ENCODE measurements at places on chromosomes 2 and 18.
A peak's percentile ranks its signal among the peaks of the same experiment; 100 is the strongest.

DNA sequence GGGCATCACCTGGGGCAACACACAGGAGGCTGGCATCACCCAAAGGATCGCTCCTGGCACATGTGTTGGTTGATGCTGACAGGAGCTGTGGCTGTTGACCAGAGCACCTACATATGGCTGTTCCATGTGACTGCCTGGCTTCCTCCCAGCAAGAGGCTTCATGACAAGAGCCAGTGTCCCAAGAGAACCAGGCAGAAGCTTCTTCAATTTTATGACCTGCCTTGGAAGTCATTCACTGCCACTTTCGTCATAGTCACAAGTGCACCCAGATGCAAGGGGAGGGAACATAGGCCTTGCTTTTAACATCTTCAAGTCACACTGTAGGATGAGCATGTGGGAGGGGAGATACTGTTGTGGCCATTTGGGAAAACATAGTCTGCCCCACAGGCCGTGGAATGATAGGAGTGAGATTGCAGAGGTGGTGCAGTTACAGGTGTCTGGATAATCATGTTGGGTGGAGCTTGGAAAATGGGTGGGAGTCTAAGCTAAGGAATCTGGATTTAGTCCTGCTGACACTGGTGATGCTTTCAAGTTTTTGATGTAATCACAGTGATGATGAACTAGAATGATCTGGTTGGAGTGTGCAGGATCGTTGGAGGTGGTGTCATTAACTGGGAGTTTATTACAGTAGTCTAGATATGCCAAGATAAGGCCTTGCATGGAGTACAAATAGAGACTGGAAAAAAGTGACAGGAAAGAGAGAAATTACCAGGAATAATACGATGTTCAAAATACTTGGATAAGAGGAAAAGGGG lies 107.0 kb downstream of the RAPGEF4 start:
- DNase-seq, result no peak

- no peak for DNase-seq
These were observed 120.0 kb downstream of the DOCK10 start for GRCh38 chr2:224922142-224922727.

- no peak for DNase-seq
These were observed 821.6 kb downstream of the GALR1 start for GRCh38 chr18:78071166-78071710.

- DNase-seq, result no peak
These were observed 232.3 kb upstream of the KCNJ3 start for GRCh38 chr2:154466226-154466625.

DNA sequence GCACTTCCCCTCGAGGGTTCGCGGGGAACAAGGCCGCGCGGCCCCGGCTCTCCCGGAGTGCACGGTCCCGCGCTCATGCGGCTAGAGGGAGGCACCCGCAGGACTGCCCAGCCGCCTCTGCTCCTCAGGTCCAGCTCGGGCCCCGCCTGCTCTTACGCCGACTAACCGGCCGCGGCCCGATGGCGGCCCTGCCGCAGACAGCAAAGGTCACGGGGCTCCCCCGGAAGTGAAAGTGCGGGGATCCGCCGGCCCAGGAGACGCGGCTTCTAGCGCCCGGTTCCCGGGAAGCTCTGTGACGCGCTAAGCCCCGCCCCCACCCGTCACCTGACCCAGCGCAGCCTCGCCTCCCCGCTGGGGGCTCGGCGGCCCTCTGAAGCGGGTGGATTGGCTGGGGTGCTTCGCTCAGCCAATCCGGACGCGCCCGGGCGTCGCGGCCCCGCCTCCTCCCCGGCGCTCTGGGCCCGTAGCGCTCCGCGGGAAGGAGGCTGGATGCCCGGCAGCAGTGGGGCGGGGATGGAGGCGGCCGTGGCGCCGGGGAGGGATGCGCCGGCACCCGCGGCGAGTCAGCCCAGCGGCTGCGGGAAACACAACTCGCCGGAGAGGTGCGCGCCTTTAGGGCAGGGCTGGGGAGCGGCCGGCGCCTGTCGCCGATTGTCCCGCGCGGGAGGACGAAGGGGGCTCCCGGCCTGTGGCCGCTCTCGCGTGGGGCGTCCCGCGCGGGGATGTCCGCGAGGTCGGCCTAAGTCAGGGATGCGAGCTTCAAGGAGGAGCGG lies at the start of gene SCLY:
Gene SCLY (plus strand): TSS at position 460 of the 773 bp plus-strand sequence. CDS start 54 bp downstream, at position 514.
- peak; percentile 90 for DNase-seq

DNA sequence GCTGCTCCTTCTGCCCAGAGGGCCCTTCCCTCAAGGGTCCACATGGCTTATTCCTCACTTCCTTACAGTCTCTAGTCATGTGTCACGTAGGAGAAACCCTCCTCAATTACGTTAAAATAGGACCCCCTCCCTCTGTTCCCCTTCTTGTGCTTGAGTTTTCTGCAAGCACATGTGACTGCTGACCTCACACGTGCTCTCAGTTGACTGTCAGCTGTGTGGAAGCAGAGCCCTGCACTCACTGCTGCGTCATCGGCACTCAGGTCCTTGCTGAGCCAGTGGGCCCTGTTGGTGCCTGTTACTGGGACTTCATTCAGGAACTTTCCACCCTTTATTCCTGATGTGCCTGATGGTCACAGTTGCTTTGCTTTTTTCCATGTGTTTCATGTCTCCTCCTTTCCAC lies 11.1 kb downstream of the ATG16L1 start:
- DNase-seq, result no peak

DNA sequence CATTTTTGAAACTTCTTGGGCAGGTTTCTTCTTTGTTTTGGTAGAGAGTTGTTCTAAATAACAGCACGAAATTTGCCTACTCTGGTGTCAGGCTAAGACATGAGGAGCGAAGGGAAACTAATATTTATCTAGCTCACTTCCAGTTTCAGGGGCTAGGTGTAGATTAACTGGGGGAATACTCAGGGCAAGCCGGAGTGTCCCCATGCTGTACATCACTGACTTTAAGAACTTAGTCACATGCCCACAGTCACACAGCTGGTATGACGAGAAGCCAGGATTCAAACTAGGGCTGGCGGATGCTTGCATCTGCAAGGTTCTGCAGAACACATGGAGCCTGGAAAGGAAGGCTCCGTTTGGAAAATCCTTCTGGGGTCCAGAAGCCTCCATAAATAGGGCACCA lies 133.3 kb downstream of the ALPK2 start:
- no peak for DNase-seq

- no peak for DNase-seq
These were observed 151.3 kb upstream of the SLC39A10 start for GRCh38 chr2:195505701-195506100.

GRCh38 chr18:61064911-61065310 lies 268.3 kb upstream of the CDH20 start:
- DNase-seq, result no peak

DNA sequence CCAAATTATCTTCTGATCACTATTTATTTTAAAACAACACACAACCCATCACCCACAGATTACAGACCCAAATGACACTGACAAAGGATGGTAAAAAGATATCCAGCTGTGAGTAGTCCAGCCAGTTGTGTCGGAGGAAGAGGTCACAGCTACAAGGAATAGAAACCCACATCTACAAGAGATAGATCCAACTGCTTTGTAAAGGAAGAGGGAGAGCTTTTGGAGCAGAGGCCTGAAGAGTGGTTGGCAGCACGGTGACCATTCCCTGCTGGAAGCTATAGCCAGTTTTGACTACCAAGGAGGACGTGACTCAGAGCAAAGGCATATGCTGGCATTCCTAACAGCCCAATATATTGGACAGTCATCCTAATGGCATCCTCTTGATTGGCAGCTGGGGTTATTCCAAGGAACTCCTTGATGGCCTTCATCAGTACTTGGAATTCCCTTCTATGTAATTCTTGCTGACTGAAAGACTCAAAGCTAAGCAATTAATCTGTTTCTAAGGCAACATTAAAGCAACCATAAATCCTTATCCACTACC lies 17.1 kb downstream of the SLC8A1 start:
- peak; percentile 98 for DNase-seq

DNA sequence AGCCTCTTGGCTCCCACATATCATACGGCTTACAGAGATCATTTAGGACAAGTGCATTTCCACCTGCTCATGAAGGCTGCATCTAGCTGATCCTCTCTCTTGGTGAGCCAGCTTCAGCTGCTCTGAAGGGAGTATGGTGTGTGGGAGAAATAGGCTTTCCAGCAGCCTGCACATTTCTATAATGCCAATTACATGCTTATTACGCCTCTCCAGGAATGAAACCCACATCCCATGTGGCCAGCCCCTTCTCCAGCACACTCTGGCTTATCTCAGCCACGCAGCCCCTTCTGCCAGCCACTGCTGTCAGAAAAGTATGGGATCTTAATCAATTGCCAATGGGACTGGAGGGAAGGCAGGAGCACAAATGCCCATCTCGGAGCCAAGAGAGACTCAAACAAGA lies 117.5 kb downstream of the GALNT14 start:
- DNase-seq, result no peak

DNA sequence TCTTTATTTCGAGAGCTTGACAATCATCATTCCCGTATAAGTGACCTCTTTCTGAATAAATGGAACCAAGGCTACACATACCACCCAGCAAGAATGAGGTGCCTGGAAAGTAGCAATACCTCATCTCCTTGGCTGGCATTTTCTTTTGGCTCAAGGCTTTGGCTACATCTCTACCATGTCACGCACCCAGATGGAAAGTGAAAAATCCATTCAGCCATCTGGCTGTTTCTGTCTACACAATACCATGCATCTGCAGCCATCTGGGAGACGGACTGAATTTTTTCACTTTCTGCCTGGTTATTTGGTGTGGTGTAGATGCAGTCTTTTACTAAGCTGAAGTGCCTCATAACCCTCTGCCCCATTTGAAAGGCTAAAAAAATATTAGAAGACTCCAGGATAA lies 566.9 kb downstream of the BCL11A start:
- DNase-seq, result no peak

- DNase-seq, result no peak
These were observed 361.1 kb upstream of the SLC14A2 start for GRCh38 chr18:45253973-45254708.

GRCh38 chr18:6639305-6639704 lies 90.2 kb upstream of the ARHGAP28 start:
- DNase-seq, result no peak

DNA sequence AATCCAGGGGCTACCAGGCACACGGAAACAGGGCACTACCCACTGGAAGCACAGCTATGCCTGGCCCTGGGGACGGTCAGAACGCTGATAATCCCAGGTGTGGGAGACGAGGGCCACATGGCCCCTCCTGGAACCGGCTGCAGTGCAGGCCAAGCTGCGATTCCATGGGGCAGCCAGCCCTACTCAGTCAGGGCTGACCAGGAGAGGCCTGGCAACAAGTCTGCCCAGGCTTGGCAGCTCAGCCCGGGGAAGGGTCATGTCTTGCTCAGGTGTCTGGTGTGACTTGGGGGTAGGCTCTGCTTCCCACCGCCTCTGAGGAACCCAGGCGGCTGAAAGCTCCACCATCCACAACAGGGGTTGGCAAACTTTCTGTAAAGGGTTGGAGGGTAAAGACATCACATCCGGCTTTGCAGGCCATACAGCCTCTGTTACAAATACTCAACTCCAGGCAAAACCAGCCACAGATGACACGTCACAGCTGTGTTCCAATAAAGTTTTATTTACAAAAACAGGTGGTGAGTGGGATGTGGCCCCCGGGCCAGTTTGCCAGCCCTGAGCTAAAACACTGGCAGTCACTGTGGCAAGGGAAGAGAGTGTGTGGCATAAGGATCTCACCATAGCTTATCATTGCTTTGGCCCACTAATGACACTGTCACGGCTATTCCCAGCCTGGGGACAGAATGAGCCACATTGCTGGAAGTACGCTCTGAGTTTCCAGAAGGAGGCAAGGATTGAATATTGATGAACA lies 85.2 kb downstream of the NDUFA10 start:
- DNase-seq, result no peak

DNA sequence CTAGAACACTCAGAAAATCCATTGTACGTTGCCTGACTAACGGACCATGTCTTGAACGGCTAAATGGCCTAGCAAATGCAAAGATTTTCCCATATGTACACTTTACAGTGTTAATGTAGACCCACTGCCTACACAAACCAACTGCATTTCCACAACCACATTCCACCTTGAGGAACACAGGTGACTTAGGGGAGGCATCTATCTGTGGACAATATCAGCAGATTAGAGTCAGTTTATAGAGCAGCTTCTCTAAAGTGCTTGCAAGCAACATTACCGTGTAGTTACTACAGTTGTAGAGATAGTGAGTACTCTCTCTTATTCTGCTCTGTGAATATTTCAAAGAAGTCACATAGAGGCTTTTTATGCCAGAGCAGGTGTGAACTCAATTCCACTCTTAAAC lies 139.6 kb downstream of the TCF4 start:
- DNase-seq, result no peak

DNA sequence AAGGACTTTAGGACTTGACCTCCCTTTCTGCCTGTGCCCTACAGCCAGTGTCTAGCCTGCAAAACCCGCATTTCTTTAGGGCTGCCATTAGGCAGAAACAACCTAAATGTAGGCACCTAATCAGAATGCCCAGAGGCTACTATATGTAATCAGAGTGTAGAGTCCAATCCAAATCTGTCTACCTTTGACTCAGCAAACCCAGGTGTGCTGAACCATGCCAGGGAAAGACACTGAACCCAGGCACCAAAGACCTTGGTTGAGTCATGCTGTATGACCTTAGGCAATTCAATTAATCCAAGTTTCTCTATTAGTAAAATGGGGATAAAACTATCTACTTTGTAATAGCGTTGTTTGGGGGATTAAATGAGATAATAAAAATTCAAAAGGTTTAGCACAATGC lies 20.7 kb downstream of the CAPN14 start:
- no peak for DNase-seq

DNA sequence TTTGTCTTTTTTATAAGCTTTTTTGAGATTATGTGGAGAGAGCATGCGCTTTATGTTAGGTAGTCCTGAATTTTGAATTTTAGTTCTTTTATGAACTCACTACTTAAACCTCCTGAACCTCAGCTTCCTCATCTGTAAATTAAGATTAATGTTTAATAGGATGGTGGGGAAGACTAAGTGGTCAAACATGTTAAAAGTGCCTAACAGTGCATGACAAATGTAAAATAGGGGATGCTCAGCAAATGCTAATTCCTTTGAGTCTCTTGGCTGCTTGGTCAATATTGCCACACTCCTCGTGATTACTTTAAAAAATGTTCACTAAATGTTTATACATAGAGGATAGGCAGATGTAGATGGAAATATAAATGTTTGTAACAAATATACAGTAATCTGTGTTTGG lies 6.8 kb downstream of the BIRC6 start:
- DNase-seq, result no peak

DNA sequence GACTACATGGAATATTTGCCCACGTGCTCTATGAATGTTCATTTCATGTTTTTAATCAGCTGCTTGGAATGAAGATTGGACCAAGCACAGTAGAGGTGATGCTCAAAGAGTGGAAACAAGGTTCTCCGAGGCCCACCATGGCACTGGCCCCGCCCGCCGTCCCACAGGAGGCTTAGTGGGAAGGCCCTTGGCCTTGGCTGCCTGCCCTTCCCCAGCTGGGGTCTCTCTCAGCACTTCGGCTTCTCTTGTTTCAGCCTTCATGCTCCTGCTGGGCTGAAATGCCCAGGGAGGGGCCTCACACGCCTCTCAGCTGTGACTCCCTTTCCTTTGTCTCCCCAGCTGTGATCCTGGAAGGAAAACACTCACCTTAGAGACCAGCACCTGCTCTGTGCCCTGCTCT lies 833.2 kb downstream of the GALR1 start:
- DNase-seq, result no peak

All from retinal pigment epithelial cell (primary cell).